ENCODE measurements at places on chromosomes 12 and 14.
A peak's percentile ranks its signal among the peaks of the same experiment; 100 is the strongest.

GRCh38 chr12:48811437-48812090 lies 6.7 kb upstream of the CACNB3 start:
- no peak for DNase-seq

GRCh38 chr12:6062757-6063735 lies 61.4 kb downstream of the VWF start:
- DNase-seq = peak; percentile 46

- no peak for DNase-seq
Measured at GRCh38 chr14:99408971-99409289, 71.7 kb downstream of the SETD3 start.

- DNase-seq = no peak
Measured at GRCh38 chr12:47808050-47808449, 11.7 kb downstream of the HDAC7 start.

DNA sequence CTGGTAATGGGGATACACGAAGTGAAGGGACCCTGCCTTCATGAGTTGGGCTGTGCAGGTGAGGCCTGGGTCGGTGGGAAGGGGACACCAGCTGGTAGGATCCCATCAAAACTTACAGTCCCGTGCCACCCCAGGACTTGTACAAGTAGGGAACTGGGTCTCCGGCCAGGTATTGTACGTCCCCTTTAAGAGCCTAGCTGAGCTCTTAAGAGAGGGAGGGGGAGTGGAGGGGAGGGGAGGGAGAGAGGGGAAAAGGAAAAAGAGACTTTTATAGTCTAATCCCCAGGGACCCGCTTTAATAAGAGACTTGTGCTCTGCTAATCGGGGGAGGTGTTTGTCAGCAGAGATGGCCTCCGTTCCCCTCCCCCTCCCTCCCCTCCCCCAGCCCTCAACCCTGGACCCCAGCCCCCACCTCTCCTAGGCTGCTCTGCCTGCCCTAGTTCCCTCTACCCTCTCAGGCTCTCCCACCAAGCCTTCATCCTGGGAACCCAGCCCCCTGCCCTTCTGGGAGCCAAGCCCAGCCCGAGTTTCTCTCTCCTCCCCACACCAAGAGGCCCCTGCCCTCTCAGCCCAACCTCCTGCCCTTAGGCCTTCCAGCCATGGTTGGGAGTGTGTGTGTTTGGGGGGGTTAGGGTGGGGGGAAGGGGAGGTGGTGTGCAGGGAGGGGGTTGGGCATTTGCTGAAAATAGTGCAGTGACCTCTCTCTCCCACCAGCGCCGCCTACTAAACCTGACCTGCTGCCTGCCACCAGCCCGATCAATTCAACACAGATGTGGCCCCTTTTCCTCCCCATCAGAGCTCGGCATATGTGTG lies 2.6 kb downstream of the GDF11 start:
- no peak for DNase-seq

GRCh38 chr12:936377-937345 lies 12.8 kb downstream of the RAD52 start:
- DNase-seq = no peak

GRCh38 chr12:45599196-45599595 lies 130.3 kb upstream of the ARID2 start:
- no peak for DNase-seq

GRCh38 chr12:26939192-26939832 lies 1.0 kb downstream of the FGFR1OP2 start:
- DNase-seq = no peak

- peak; percentile 13 for DNase-seq
Measured at GRCh38 chr14:81363746-81364378, 36.3 kb downstream of the STON2 start.

DNA sequence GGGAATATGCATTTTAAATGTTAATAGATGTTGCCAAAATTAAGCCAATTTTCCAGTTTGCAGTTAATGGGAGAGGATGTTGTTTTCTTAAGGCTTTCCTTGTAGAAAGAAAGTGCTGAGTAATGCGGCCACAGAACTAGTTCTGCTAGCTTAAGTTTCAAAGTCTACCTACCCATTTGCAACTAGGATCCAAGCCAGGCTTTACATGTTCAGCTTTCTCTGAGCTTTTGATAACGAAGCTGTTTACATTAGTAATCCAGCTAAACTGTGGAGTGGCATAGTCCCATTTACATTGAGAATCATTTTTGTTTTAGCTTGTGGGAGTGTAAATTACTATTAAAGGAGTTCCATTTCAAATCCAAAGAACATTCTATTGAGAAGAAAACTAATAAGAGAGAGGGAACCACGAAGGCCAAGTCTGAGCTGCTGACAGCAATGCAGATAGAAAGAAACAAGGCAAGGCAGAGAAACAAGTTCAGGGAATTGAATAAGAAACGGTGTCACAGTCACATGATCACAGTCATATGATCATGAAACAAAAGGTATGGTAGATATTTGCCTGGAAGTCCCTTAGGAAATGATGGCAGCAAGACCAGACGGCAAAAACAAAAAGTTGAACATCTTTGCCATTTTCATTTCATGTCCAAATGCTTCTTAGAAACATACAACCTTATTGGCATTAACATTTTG lies 274.9 kb downstream of the PAWR start:
- no peak for DNase-seq

- DNase-seq = no peak
Measured at GRCh38 chr14:77976591-77976990, 176.7 kb downstream of the ADCK1 start.

GRCh38 chr14:100834794-100835547 lies 9.1 kb downstream of the MEG3 start:
- no peak for DNase-seq

DNA sequence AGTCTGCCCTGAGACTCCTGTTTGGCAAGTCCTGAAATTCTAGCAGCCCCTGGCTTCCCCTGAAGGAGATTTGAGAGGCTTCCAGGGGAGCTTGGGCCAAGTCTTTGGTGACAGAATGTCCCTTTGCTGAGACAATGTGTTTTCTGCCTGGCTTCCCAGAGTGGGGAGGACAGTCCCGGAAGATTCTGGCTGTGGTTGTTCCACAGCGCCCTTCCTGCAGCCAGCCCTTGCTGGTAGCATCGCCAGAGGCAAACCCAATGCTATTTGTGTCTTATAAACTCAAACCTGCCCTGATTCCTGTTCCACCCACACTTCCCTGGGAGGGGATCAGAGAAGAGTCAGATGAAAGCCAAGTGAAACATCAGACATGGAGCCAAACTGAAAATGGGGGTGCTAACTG lies 56.4 kb upstream of the OAS1 start:
- DNase-seq = no peak

DNA sequence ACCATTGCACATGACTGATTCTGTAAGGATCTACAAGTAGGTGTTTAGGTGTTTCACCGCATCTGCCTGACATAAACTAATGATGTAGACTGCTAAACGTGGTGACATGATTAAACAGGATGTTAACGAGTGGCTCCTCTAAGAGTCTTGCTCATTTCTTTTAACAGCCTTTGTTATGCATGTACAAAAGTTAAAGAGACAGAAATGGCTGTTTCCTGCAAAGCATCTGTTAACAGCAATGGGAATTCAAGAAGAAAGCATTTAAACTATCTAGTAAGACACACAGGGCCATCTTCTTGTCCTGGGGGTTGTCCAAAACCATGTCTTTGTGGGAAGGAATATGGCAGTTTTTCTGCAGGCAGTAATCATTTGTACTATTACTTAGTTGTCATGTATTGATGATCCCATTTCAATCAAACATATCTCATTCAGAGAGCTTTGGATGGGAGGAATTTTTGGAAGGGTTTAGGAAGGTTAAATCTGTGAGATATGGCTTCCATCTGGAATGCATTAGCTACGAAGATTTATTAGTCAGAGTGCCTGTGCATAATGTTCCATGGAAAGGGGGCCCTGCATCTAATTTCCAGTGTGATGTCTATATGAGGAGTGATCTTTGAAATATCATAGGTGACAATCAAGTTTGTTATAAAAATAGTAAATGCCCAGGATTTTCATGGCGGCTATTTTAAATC lies 495.1 kb downstream of the EGLN3 start:
- DNase-seq = peak; percentile 38

- peak; percentile 76 for DNase-seq
Measured at GRCh38 chr14:37034410-37035285, 137.8 kb downstream of the SLC25A21 start.

DNA sequence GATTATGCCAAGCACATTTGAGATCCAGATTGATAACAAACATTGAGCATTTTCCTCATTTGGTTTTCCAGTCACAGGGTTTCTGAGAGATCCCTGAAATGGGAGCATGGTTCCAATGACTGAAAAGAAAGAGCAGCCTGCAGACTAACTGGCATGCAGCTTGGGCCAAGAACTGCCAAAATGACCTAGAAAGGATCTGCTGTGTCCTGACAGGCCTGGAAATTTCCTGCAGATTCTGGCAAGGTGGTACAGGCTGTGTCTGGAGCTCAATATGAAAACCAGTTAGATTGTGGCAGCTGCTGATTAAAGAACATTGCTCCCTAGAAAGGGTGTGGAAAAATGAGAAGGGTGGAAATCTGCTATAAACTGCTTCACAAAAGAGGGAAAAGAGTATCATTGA lies 417.3 kb downstream of the IPO8 start:
- no peak for DNase-seq

DNA sequence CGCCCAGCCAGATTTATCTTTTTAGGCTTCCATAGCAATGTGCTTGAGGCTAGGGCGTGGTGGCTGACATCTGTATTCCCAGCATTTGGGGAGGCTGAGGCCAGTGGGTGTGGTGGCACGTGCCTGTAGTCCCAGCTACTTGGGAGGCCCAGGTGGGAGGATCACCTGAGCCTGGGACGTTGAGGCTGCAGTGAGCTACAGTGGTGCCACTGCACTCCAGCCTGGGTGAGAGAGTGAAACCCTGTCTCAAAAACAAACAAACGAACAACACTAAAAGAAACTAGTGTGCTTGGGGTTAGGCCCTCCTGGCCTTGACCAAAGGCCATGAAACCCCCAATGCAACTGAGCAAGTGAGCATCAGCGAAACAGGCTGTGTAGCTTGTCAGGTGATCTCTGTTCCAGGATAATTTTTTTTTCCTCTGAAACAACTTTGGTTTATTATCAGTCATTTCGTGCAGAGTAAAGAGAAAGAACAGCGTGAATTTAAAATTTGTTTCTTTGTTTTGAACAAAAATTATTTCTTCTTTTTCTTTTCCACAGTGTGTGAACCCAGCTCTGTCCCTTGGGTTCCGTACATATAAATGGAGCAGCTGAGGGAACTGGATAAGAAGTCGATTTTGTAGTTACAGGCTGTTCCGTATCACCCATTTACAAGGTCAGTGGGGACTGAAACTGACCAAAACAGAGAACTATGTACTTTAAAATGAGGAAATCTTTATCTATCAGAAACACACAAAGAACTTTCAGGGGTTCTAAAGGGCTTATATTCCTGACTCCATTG lies 8.8 kb upstream of the TUBA1C start:
- no peak for DNase-seq

DNA sequence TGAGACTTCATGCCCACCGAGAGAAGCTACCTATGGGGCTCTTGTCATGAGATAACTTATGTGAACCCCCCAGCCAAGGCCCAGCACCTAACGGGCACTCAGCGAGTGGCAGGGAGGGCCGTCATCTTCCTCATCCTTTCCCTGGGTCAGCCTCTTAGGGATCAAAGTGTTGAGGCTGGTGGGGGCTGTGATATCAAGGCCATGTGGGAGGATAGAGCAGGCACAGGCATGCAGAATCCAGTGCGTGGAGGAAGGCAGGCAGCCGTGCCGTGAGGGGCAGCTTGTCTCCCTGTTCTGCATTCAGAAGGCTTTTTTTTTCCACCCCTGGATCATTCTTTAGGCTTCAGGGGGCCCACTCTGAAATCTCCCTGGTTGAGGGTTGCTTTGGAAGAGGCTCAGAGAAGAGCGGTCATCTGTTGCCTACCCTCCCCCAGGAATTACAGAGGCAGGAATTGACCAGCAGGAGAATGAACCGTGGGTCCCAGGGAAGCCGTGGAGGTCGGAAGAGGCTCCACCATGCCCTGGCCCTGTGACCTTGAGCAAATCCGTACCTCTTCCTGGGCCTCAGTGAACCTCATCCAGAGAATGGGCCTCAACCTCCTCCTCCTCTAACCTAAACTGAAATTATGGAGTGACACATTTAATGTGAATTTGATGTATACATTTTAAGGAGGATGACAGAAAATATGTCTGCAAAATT lies 62.8 kb downstream of the BEGAIN start:
- DNase-seq = no peak
